Psoas muscle (tissue), 8 donors: ENCODE measurements at places on chromosomes 12 and 14.
A peak's percentile ranks its signal among the peaks of the same experiment; 100 is the strongest.

DNA sequence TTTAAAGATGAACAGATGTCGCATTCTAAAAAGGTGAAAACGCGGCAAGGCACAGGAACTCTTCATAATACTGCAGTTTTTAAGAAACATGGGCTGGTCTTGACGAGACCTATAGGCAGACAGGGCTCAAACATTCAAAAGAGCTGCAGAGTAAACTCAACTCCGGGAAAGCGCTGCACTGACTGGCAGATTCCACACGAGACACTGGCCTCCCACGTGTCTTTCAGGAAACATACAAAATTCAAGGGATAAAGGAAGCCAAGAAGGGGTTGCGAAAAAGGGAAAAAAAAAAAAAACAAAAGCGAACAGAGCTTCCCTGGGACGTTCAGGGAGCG lies 614 bp upstream of the ARF6 start:
- no peak for DNase-seq

GRCh38 chr12:110555577-110556406 lies 27.3 kb downstream of the PPTC7 start:
- DNase-seq, result no peak

DNA sequence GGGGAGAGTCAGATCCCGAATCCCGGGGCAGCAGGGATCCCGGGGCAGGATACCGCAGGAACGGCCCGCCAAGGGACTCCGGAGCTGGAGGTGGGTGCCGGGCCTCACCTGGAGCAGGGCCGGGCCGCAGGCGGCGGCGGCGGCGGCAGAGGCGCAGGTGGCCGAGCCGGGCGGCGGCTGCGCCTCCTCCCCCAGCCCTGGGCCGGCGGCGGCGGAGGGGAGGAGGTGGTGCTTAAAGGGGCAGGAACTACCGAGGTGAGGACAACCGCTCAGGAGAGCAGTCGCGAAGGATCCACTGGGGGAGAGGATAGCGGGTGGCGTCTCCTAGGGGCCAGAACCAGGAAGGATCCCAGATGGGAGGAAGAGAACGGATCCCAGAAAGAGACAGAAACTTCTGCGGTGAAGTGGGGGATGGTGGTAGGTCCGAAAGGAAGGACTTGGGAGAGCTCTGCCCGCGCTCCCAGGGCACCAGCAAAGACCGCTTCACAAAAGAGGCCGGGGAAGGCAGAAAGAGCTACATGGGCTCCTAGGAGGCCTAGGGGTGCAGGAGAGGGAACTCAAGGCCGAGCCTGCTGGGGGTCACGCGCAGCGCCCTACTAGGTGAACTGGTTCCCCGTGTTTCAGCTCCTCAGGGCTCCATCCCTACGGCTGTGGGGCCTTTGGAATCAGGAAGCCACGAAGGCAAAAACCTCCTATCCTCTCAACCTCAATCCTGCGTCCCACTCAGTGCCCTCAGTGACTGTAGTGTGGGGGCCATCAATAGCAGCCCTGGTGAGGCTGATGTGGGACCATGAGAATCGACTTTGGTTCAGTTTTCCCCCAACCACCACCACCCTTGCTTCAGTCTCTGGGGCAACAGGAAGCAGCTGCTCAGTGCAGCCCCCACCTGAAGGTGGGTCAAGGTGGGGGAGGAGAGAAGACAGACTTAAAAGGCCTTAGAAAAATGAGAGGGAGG lies 5.0 kb upstream of the BAZ2A start:
- DNase-seq, result peak; percentile 89

- DNase-seq, result no peak
Measured at GRCh38 chr12:109695961-109696461, 17.6 kb upstream of the FAM222A start.

- no peak for DNase-seq
Measured at GRCh38 chr12:78431931-78432330, 432.6 kb upstream of the SYT1 start.

DNA sequence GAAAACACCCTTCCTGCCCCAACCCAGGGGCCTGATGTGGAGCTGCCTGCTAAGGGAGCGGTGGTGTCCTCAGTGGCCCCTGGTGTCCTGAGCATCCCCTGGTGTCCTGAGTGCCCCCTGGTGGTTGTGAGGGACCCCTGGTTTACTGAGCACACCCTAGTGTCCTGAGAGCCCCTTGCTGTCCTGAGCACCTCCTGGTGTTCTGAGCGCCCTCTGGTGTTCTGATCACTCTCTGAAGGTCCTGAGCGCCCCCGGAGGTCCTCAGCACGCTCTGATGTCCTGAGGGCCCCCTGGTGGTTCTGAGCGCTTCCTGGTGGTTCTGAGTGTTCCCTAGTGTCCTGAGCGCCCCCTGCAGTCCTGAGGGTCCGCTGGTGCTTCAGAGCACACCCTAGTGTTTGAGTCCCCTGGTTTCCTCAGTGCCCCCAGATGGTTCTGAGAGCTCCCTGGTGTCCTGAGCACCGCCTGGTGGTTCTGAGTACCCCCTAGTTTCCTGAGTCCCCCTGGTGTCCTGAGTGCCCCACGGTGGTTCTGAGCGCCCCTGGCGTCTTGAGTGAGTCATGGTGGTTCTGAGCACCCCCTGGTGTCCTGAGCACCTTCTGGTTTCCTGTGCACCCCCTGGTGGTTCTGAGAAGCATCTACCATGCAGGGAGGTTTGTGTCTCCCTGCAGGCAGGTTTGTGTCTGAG lies 1004.2 kb downstream of the TMEM121 start:
- DNase-seq, result no peak

GRCh38 chr12:112939761-112940381 lies 1.6 kb downstream of the OAS3 start:
- no peak for DNase-seq

DNA sequence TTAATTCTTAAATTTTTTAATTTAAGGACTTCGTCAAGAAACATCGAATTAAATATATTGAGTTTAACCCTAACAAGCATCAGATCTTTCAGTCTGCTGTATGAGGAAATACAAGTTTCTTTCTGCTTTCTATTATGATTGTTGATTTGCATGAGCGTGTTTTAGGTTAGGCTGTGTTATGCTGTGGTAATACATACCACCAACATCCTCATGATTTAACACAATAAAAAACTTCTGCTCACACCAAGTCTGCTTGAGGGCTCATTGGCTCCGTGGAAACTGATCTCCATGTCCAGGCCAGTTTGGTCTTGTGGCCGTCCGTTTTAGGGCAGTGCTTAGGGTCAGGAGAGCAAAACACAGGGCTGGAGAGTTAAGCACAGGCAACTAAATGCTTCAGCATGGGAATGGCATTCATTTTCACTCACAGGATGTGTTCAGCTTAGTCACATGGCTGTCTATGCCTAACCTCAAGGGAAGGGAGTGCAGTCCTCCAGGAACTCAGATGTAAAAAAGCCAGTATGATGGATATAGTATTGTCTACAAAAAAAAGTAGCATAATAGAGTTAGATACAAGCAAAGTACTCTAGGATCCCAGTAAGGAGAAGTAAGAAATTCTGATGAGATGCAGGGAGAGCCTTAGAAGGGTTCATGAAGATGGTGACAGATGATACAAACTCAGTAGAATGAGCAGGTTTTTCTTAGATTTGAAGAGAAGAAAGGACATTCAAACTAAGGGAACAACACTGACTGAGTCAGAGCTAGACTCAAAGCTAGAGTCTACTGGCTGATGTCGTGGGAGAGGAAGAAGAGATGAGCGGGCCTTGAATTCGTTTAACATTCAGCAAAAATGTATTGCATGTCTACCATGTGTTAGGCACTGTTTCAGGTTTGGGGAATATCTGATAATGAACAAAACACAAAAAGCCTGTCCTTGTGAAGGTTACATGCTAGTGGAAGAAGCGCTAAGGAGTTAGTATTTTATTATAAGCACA lies 16.3 kb downstream of the MARK3 start:
- no peak for DNase-seq

- no peak for DNase-seq
Measured at GRCh38 chr12:100671396-100672074, 98.1 kb downstream of the GAS2L3 start.

DNA sequence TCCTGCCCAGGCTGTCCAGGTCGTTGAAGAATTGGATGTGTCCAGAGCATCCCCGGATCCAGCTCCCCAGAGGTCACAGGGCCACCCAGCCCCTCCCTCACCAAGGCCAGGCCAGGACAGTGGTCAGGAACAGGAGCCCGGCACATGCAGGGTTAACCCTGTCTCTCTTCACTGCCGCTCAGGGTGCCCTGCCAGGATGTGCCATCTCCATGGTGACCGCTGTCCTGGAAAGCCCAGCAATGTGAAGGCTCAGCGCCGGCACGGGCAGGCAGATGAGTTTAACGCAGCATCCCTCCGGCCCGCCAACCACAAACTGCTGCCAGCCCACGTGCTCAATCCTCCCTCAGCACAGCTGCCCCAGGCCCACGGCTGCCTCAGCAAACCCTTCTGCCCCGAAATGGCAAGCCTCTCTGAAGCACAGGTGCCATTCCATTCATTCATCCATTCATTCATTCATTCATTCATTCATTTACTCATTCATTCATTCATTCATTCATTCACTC lies 4.4 kb downstream of the TMEM179 start:
- DNase-seq, result no peak

DNA sequence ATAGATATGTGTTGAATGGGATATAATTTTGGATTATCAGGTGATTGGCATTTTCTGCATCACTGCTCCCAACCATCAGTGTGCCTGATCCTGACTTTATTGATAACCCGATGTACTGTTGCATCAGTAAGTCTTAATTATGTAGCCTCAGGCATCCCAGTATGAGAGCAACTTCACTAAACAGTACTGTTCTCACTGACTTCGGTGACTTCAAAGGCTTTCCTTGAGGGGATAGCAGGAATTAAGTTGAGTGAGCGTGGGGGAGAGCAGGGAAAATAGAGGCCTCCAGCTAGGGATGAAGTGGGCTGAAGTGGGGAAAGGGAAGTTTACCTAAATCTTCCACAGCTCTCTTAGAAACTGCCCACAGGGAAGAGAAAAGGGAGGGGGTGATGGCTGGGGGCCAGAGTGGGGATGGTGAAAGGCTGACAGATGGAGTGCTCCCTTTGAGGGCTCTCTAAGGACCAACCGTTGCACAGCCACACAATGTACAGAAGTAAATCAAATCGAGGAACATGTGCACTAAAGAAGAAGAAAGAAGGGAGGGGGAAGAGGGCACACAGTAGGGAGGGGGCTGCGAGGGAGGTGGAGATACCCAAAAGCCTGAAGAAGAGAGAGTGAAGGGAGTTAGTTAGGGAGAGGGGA lies 10.7 kb upstream of the NEUROD4 start:
- DNase-seq, result no peak

- DNase-seq, result no peak
Measured at GRCh38 chr14:101130861-101131260, 227.3 kb upstream of the RTL1 start.

DNA sequence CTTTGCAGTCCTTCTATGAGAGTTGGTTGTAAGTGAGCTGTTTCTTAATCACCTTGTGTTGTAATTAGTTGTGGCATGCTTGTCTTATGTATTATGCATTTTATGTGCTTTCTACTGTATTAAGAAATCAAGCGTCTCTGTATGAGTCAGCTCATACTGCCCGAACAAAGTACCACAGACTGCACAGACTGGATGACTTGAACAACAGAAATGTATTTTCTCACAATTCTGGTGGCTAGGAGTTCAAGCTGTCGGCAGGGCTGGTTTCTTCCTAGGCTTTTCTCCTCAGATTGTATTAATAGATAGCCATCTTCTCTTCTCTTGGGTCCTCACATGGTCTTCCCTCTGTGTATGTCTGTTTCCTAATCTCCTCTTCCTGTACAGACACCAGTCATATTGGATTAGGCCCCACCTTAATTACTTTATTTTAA lies 77.7 kb downstream of the FLRT2 start:
- no peak for DNase-seq

DNA sequence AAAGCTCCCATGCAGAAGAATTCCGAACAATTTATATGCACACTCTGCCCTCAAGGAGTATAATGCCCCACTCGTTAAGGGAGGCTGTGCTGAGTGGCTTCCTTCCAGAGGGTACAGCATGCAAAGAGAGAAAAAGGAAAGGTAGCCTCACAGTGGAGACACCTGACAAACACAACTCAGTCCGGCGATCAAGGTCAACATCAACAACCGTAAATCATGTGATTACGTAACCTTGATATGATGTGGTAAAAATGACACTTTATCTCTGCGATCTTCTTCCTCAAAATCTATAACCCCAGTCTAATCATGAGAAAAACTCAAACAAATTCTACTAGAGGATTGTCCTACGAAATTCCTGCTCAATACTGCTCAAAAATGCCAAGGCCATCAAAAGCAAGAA lies 400.5 kb upstream of the CCDC196 start:
- no peak for DNase-seq

GRCh38 chr12:106973545-106973944 lies 13.4 kb downstream of the MTERF2 start:
- no peak for DNase-seq

- DNase-seq, result no peak
Measured at GRCh38 chr14:20807304-20808161, 4.9 kb upstream of the RNASE1 start.

- DNase-seq, result no peak
Measured at GRCh38 chr14:94636744-94637412, 24.7 kb downstream of the SERPINA3 start.

- no peak for DNase-seq
Measured at GRCh38 chr12:82655751-82656150, 31.0 kb upstream of the TMTC2 start.

DNA sequence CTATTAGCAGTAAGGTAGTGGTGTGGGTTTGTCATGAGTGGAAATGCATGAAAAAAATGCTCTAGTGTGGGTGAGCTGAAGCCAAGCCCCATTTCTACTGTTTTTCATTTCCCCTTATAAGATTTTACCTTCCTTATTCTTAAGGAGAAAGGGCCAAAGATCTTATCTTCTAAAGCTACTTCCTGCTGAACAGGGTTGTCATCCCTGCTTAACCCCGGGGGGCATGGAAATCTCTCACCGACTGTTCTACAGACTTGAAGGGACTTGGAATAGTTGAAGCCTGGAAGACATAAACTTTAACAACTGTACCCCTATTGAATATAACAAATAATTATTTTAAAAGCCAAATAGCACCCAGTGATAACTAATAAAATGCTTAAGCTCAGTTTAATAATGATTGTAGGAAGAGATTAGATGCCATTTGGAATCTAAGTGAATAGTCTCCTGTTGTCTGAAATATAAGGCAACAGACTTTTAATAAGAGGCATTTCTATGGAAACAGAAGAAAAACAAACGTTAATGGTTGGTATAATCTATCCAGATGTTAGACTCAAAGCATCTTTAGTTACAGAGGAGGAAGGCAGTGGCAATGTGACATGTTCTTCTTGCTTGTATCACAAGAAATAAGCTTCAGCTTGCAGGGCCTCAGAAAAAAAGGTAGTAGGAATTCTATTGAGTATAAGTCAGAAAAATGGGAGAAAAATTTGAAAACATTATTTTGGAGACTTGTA lies 1.8 kb upstream of the GMFB start:
- DNase-seq, result no peak

GRCh38 chr12:15389561-15389960 lies 67.3 kb downstream of the PTPRO start:
- no peak for DNase-seq

DNA sequence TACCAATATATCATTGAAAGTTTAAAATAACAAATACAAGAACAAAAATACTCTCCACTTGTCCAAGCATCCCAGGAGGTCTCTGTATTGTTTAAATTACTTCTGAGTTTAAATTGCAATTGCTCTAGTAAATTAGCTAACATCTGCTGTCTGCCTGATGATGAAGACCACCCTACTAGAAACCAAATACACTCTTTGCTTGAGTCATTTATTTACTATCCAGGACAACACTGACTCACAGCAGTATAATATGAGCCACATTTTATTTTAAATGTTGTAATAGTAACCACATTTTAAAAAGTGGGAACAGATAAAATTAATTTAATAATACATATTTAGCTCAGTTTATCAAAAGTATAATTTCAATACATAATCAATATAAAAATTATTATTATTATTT lies 62.9 kb upstream of the EEA1 start:
- no peak for DNase-seq

- DNase-seq, result no peak
Measured at GRCh38 chr14:73173092-73173735, 36.9 kb downstream of the PSEN1 start.
